ENCODE measurements at places on chromosomes 12 and 14.
A peak's percentile ranks its signal among the peaks of the same experiment; 100 is the strongest.

GRCh38 chr12:106918746-106919145, 37.0 kb upstream of the TMEM263 start:
- peak; percentile 67 for DNase-seq

- DNase-seq: no peak
Observed at GRCh38 chr12:25840678-25841465, 117.6 kb upstream of the RASSF8 start.

DNA sequence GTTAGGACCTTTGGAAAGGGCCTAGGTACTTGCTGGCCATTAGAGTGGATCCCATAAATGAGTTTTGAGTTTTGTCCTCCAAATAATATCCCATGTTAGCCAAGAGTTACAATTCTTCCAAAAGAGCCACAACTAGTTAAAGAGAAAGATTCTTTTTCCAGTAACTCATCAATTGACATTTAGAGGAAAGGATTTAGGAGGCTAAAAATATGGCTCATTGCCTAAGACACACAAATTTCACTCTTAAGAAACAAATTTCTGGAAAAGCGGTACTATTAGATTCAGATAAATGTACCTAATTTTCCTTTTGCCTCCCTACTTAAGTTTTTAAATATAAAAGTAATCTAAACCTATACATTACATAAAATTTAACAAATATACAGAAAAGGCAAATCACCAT, 21.3 kb downstream of the DACT1 start:
- DNase-seq: no peak

- DNase-seq: no peak
Observed at GRCh38 chr12:109605599-109606228, 32.1 kb downstream of the MVK start.

- DNase-seq: no peak
Observed at GRCh38 chr12:54229624-54230212, 40.9 kb upstream of the SMUG1 start.

GRCh38 chr14:97388408-97388807, 591.2 kb downstream of the VRK1 start:
- DNase-seq: no peak

- no peak for DNase-seq
Observed at GRCh38 chr12:131389054-131390013, 321.6 kb upstream of the SFSWAP start.

Data from iPS DF 19.7 (cell line).